ENCODE measurements at places on chromosomes 3 and 15.

DNA sequence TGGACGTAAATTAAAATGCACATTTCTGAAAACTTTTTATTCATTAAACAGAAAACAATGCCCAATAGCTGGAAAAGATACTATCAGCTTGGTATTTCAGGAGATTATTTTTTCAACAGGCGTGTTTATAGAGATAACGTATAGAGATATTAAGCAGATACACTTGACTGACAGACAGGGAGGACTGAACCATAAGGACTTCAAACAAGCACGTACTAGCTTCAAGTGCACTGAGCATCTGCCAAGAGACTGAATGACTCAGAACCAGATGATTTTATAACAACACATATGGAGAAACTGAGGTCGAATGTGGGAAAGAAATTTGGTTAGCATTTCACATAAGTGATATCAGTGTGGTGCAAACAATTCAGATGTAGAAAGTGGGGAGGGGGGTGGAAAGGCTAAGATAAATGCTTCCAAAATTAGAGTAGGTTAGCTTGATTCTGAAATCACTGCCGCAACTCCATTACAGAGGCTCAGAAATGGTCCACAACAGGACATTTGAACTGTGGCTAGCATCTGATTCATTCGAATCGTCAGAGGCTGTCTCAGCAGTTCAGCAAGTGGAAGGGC is 103.5 kb downstream of the SEMA6D start:
- no peak for DNase-seq

- no peak for DNase-seq
These were observed 432.7 kb upstream of the ARHGEF26 start for GRCh38 chr3:153688301-153689120.

DNA sequence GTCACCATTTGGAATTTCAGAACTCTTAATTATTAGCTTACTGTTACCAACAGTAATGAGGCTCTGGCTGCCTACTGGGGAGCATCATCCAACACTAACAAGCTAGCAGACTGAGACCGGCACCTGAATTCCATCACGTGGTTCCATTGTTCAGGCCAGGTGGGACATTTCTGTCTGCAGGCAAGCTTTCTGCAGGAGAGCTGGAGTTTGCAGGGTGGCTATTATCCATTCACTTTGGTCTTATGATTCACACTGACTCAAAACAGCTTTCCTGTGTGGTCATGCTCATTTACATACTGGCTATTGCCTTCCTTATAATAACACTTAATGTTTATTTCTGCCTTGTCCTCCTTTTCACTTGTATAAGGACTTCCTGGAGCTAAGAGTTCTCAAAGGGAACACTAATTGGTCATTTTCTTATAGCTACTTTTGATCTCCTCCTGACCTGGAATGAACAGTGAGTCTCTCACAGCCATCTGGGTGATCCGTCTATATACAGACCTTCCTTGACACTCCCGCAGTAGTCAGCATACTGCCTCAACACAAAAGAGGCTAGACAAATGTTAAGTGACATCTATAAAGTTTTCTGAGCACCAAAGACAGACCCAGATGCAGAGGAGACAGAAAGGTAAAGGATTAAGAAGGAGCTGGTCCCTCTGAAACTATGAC is 695.4 kb downstream of the FHIT start:
- no peak for DNase-seq

DNA sequence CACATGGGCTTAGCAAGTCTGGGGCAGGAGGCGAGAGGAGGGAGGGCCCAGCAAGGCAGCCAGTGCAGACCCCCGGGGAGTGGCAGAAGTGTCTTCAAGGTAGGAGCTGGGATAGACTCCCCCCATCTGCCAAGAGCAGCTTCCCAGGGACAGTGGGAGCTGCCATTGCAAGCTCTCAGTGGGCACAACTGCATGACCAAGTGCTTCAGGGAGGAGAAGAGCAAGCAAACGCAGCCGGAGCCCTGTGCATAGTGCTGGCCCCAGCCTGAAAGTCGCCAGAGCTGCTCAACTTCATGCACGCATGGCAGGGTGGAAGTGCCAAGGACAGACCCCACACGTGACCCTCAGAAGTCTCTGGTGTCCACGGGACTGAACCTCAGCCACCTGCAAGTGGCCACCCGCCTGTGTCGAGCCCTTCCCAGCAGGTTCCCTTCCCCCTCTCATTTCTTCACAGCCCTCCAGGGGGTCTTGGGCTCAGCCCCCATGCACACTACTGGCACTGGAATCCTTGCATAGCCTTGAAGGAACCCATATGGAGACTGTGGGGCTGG is 89.4 kb downstream of the PLXNA1 start:
- DNase-seq = no peak

GRCh38 chr15:77851086-77851485 is 218.4 kb upstream of the LINGO1 start:
- DNase-seq = no peak

- DNase-seq = peak; percentile 2
These were observed 35.0 kb downstream of the CTSH start for GRCh38 chr15:78909791-78910228.

DNA sequence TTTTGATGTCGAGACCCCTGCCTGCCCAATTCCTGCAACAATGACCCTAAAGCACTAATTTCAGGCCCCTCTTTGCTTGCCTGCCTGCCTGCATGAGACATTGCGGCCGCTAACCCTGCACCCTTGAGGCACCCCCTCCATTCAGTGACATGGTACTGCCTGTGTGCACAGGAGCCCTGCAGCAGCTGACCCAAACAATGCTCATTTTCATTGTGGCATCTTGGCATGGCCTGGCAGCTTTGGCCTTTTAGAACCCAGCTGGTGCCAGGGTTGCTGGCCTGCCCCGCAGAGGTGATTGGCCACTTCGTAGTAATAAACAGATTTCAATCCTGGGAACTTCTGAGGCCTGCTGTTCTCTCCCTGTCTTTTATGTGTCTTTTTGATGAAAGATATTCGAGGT is 33.8 kb downstream of the SLCO3A1 start:
- DNase-seq = no peak

DNA sequence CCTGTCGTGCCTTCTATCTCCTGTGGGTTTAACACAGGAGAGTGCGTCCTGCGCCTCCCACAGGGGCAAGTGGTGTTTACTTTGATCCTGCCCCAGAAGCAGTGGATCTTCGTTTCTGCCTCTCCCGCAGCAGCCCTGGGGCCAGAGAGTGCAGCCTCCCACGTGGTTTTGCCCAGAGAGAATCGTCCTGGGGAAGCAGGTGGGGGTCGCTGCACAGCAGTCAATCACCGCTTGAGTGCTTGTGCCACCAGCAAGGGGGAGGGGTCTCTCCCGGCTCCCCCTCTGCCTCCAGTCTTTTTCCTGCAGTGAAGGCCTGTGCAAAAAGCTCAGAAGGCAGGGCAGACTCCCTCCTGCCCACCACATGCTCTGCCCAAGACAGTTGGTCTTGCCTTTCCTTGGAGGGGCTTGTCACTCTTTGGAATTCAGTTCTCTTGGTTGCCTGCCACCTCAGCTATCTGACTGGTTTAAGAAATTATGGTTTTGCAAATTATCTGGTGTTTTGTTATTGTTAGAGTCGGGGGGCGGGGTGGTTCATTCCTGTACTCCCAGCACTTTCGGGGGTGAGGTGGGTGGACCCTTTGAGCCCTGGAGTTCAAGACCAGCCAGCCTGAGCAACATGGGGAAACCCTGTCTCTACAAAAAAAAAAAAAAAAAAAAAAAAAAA is 26.9 kb downstream of the STOML1 start:
- no peak for DNase-seq

- DNase-seq = no peak
These were observed 31.1 kb upstream of the FGD5 start for GRCh38 chr3:14787630-14788029.

DNA sequence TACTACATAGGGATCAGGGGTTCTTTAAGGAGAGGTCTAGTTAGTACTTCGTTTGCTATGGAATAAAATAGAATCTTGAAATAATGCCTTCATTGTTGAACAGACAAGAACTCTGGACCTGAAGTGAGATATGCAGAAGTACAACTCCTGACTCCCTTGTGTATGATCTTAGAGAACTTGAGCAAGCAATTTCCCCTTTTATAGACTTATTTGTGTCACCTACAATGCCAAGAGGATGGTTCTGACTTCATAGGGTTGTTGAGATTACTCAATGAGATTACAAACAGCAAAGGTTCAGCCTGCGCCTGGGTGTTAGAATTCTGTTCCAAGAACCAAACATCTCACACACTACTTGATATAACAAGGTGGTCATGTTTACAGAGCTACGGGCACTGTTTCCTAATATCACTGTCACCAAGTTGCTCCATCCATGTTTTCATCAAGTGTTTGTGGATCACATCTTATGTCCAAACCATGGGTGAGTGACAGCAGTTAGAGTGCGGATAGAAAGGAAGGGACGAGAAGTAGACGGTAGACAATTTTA is 76.7 kb upstream of the ADAMTS9 start:
- no peak for DNase-seq

DNA sequence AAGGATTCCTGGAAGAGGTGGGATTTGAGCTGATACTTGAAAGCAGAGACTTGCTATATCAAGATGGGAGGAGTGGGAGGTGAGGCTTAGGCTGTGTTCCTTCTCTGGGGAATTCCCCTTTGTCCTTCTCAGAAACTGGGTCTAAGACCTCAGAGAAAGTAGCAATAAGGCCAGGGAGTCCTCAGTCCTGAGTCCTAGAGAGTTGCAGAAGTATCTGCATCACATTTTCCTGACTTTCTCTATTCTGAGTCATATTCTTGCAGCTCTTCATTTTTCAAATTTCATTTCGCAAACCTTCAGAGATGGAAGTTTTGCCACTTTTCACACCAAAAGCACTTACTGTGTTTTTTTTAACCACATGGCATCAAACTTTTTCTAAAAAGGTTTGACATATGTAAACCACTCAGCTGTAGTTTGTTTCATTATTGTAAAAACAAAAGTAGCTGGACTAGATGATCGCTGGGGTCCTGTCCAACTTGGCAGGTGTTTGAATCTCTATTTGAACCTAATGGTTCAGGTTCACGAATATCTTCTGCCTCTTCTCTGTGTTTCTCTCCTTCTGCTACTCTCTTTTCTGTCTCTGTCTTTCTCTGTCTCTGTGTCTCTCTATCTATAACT is 21.3 kb downstream of the COLQ start:
- DNase-seq = no peak

- DNase-seq = no peak
These were observed 30.5 kb upstream of the TNFSF10 start for GRCh38 chr3:172553526-172554252.

DNA sequence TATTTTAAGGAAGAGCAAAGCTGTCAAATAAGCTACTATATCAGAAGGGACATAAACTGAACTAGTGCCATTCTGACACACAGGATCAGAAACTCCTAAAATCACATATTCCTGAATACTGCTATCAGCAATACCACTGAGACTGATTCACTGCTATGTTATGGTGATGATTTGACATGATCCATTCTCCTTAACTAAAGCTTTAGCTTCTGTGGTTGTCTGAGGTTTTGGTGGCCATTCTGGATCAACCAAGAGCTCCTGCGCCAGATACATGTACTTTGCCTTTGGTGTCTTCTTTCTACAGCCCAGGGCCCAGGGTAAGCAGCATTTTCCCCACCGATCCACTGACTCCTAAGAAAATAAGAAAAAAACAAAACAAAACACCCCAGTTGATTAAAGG is 6.7 kb upstream of the GP5 start:
- DNase-seq = no peak

DNA sequence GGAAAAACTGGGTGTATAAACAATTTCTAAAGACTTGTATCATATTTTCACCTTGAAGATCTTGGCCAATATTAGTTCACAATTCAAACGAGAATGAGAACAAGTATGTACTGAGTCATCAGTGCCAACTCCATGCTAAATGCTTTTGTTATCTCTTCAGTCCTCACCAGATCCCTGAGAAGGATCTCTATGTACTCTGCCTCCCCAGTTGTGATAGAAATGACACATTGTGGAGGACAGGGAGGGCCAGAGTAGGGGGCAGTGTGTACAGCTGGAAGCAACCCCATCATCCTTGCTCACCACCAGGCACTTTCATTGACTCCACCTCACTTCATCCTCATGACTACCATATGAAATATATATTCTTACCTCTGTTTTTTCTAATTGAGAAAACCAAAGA is 353.7 kb upstream of the SOX2 start:
- DNase-seq = no peak

GRCh38 chr3:175704366-175705055 is 845.4 kb downstream of the NAALADL2 start:
- DNase-seq = no peak

- no peak for DNase-seq
These were observed 207.8 kb downstream of the PLCL2 start for GRCh38 chr3:17092583-17092933.

- no peak for DNase-seq
These were observed 33.7 kb downstream of the UQCC5 start for GRCh38 chr3:52570076-52570475.

DNA sequence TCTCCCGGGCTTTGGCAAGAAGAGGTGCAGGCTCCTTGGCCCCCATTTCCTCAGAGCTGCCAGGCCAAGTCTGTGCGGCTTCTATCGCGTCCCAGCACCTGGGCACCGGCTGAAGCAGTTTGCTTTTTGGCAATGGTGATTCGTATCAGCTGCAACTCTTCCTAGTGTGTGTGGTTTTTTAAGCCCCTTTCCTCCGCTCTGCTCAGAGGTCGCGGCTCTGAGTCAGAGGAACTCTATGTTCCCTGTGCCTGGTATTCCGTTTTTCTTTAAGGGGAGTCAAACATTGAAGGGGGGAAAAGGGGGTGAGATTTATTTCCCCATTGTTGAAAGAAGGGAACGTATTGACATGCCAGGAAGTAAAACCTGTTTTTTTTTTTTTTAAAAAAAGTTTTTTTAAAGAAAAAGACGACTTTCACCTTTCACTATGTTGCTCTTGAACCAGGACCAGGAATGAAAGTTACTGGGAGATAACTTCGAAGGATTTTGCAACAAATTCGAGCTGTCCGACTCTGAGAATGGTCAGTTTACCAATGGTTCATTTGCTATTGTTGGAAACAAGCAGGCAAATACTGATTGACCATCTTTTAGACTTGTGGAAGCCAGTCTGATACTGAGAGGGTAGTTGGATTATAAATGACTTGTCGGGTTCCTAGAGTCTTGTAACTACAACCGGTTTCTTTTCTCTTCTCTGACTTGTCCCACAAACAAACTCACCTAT is 1.1 kb downstream of the ARMC8 start:
- no peak for DNase-seq

- DNase-seq = no peak
These were observed 30.2 kb downstream of the NCEH1 start for GRCh38 chr3:172680684-172681083.

- no peak for DNase-seq
These were observed 295.1 kb upstream of the PROK2 start for GRCh38 chr3:72080095-72080494.

- DNase-seq = no peak
These were observed 318.6 kb downstream of the FGF12 start for GRCh38 chr3:192408647-192409200.
